NCI-H1694 treated with DMSO at 0.1 percent for 48 hours (cell line): ENCODE measurements at places on chromosomes 12 and 14.

DNA sequence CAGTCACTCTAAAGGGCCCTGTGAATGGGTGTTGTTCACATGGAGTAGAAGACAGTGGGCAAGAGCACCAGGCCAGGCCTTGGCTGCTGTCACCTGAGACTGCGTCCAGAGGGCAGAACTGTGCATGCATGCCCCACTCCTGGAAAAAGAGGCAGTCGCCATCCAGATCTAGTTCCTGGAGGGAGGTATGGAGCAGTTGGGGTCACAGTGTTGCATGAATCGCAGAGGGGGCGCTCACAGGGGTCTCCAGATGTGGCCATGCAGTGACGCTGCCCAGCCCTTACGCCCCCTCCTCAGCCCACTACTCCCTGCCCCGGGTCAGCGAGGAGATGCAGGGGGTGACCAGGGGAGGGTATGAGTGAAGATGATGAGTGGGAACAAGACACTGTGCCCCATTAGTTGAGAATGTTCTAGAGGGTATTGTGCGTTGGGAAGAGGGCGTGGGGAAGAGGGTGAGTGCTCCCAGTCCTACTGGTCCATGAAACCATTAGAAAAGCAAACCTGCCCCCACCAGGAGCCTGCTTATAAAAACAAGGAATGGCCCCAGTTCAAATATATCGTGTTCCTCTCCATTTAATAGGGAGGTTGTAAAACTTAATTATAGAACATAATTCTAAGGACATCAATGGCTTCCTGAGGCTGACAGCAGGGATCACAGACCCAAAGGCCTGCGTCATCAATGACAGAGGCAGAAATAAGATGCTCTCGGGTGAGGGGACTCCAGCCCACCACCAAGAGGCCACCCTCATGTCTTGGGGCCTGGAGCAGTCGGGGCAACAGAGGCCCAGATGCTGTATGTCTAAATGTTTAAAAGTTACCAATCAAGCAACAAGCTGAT, 32.2 kb upstream of the BCL7A start:
- no peak for DNase-seq

DNA sequence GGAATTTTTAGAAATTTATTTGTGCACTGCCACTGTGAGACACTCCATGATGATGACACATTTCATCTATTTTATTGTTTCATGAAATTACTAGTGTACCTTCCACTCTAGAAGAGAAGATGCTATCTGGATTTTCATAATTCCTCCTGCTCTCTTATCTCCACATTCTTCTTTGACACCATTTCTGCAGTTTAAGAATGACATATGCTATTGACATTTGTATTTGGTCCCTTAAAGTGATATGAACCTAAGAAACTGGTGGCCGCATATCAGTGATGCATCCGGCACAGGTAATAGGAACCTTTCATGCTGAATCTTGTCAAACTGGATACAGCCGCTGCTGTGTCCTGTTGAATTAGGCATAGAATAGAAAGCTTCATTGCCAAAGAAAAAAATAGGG, 696.3 kb downstream of the TMEM121 start:
- no peak for DNase-seq

- DNase-seq, result no peak
Measured at GRCh38 chr14:75549169-75549568, 26.9 kb downstream of the BATF start.

GRCh38 chr12:53748072-53748840, 3.5 kb downstream of the CISTR start:
- no peak for DNase-seq

GRCh38 chr12:47773858-47774580, 981 bp downstream of the SLC48A1 start:
- DNase-seq, result no peak

- no peak for DNase-seq
Measured at GRCh38 chr14:78070344-78070743, 99.8 kb upstream of the NRXN3 start.

DNA sequence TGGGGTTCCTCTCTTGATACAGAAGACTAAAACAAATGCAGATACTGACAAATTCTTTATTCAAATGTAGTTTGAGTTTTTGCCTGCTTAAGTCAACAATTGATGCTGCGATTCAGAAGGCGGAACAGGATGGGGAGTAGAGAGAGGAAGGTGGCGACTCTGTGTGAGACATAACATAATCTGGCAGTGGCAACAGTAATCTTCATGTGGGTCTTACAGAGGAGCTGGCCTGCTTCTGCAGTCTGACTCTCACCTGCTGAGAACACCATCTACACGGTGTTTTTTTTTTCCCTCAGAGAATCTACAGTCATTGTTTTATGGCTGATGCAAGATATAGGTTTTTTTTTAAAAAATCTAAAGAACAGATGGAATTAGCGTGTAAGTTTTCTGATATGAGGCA, 10.1 kb downstream of the CCDC92 start:
- no peak for DNase-seq

DNA sequence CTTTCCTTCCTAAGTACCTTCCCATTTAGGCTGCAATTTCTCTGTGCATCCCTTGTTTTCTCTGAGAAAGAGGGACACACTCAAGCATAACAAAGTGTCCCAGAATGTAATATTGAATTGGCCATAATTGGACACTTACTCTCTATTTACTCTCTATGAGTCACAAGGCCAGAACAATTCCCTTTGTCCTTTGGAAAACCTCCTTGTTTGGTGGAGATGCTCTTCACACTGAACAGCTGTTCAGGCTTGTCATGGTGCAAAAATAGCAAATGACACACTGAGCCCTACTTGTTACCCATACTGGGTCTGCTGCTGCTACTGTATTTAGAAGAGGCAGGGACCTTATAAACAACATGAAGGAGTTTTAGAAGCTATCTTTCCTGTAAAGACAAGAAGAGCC, 1590.5 kb upstream of the TMEM132C start:
- no peak for DNase-seq

GRCh38 chr12:3810540-3810939, 57.6 kb upstream of the CRACR2A start:
- no peak for DNase-seq
